ENCODE measurements at places on chromosomes 16 and 17.

GRCh38 chr16:62548095-62548494 is 511.9 kb upstream of the CDH8 start:
- DNase-seq, result no peak

GRCh38 chr17:61131585-61131984 is 268.1 kb upstream of the TBX2 start:
- no peak for DNase-seq

GRCh38 chr17:48177816-48178215 is 70.2 kb downstream of the SNX11 start:
- no peak for DNase-seq

DNA sequence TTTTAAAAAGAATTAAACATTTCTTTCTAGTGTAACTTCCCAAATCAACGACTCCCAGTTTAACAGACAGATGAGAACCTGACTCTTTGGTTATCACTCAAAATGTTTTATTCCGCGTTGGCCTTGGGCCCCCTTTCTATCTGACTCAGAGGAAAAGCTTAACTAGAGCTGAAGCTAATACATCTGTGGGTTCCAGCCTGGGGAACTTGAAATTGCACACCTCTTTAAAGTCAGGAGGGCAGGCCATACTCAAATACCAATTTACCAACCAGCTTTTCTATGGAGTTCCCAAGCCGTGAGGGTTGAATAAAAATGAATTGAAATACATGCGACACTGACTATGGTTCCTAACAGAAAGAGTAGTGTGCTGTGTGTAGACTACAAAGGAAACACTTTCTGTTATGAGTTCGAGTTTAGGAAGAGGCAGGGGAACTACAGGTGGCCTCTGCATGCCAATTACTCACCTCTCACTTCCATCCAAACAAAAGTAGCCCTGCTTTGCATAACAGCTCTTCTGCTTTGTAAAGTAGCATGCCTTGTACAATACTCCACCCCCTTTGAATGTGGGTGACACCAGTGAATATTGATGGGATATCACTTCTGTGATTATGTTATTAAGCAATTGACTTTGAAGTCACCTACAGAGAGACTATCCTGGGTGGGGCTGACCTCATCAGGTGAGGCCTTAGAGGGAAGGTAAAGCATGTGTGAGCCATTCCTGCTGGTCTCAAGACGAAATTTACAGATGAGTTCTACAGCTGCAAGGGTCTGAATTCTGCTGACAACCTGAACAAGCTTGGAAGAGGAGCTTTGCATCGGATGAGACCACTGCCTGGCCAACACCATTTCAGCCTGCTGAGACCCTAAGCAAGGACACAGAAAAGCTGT is 92.1 kb downstream of the WDR59 start:
- no peak for DNase-seq

GRCh38 chr17:82278786-82279391 is 5.4 kb upstream of the CSNK1D start:
- DNase-seq, result no peak

DNA sequence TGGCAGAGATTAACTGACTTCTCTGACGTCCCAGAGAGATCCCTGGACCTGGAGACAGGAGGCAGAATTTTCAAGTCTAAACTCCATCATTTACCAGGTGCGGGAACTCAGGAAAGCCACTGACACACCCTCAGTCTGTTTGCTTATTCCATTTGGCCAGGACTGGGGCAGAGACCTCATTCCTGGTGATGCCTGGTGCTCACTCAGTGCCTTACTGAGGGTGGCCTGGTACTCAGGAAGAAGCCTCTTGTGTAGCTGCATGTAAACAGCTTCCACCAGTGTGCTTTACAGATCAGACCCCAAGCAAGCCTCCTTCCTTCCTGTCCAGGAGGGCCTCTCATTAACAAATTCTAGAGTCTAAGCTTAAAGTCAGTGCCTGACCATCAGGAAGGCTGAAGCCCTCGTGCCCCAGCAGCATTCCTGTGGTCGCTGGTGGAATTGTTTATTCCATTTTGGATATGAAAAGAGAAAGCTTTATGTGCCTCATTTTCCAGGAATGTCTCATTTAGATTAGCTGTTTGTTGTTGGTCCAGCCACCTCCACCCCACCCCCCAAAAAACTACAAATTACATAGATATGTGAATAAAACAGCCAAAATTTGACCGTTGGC is 236.1 kb upstream of the CDH5 start:
- no peak for DNase-seq

DNA sequence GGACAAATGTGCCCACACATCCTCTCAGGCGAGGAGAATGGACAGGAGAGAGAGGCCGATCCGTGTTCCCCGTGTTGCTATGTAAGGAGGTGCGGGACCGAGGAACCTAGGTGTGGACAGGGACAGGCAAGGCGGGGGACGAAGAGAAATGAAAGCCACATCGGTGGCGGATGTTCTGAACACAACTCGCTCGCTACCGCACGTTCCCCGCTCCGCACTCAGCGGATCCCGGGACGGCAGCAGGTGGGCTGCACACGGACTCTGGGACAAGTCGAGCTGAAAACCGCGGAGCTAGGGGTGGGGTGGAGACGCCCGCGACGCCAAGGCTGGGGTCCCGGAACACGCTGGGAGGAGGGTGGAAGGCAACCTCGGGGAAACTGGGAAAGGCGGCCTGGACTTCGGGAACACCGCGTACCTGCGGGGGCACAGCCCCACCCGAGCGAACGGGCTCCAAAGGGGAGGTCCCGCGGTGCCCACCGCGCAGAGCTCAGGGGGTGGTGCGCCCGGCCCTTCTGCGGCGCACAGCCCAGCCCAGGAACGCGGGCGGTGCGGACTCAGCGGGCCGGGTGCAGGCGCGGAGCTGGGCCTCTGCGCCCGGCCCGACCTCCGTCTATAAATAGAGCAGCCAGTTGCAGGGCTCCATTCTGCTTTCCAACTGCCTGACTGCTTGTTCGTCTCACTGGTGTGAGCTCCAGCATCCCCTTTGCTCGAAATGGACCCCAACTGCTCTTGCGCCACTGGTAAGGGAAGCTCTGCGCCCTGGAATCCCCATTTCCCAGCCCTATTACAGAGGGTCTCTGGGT is at the start of gene MT1E:
MT1E (plus strand) TSS at position 642 of the 803 bp plus-strand sequence; CDS start at position 713, 71 bp downstream.
- DNase-seq, result no peak

- DNase-seq, result no peak
Observed at GRCh38 chr16:10663146-10663545, 31.6 kb downstream of the TEKT5 start.

- no peak for DNase-seq
Observed at GRCh38 chr17:82118815-82119380, 20.9 kb upstream of the FASN start.

GRCh38 chr16:26644912-26645543 is 421.7 kb upstream of the C16orf82 start:
- DNase-seq, result no peak

GRCh38 chr16:68069511-68070248 is 15.5 kb upstream of the NFATC3 start:
- peak; percentile 92 for DNase-seq

DNA sequence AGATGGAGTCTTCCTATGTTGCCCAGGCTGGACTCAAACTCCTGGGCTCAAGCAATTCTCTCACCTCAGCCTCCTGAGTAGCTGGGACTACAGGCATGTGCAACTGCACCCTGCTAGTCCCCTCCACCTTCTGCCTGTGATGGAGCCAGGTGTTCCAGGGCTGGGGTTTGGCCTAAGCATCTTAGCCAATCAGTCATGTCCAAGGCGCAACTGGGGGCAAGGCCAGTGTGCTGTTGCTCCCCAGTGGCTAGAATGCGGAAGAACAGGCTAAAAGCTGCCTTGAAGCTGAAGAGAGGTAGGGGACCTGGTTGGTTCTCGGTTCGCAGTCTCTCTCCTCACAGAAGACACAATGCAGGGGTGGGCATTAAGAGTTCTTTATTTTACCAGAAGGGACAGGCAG is 18.6 kb downstream of the FLOT2 start:
- no peak for DNase-seq

GRCh38 chr16:57889960-57890751 is 80.8 kb downstream of the CNGB1 start:
- DNase-seq, result peak; percentile 80

- DNase-seq, result peak; percentile 72
Observed at GRCh38 chr17:78013683-78014467, 55.4 kb downstream of the TNRC6C start.

DNA sequence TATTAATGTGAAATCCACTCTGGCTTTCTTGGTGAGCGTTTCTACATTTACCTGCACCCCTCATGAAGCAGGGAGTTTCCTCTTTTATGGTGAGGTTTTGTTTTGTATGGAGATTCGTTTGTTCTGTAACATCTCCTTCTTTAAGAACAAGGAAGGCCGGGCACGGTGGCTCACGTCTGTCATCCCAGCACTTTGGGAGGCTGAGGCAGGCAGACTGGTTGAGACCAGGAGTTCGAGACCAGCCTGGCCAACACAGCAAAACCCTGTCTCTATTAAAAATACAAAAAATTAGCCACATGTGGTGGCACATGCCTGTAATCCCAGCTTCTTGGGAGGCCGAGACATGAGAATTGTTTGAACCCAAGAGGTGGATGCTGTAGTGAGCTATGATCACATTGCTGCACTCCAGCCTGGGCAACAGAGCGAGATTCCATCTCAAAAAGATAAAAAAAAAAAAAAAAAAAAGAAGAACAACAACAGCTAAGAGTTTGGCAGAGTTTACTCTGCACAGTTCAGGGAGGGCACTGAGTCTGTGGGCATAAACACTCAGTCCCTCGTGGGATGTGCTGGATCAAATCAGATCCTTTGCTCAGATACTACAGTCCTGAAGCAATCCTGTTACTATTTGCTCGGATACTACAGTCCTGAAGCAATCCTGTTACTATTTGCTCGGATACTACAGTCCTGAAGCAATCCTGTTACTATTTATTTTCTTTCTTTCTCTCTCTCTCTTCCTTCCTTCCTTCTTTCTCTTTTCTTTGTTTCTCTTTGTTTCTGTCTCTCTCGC is 28.9 kb downstream of the ADCY9 start:
- no peak for DNase-seq

Data from Jurkat, Clone E6-1 (cell line).